ENCODE measurements at places on chromosomes 5 and 9.

DNA sequence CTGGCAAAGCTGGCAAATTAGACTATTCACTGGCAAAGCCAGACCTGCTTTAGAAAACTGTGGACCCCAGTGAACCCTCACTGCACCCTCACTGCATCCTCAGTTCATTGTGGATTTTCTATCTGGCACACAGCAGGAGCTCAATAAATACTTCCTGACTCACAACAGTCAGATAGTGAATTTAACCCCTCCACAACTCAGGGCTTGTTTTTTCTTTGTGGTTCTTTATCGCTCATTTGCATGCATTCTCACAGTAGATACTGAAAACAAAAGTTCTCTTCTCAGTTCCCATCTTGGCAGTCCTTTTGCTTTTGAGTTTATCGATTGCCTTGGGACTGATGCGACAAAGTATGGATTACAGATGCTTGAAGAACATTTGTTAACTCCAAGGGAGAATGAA lies 99.8 kb downstream of the ACTL7B start:
- DNase-seq = no peak

DNA sequence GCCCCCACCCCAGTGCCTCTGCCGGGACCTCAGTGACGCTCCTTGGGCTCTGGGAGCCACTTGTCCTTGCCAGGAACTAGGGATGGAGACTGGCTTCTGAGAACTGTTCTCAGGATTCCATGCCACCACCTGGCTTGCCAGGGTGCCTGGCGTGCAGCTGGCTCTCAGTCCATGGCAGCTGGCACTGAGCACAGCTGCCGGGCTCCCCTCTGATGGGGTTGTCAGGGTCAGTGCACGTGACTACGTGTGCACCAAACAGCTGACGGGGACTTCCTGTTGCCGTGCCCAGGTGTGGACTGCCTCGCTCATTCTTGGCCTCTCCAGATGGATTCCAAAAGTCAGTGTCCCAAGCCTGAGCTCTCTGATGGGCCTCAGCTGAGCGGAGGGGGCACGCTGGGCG lies 9.4 kb downstream of the KCNT1 start:
- no peak for DNase-seq

DNA sequence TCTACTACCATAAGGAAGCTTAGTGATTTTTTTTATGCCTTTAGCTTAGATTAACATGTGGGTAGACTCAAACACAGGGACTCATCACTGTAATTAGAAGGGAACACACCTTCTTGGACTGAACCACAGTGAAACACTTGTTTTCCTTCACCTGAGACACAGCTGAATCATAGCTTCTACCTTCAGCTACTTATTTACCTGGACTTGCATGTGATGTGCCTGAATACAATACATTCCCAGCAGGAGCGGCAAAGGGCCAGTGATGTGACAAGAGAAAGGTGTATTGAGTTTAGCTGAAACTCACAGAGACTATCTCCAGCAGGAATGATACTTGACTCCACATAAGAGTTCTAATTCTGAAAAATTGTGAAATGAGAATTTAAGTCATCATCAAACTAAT lies 37.8 kb downstream of the GRAMD2B start:
- no peak for DNase-seq

DNA sequence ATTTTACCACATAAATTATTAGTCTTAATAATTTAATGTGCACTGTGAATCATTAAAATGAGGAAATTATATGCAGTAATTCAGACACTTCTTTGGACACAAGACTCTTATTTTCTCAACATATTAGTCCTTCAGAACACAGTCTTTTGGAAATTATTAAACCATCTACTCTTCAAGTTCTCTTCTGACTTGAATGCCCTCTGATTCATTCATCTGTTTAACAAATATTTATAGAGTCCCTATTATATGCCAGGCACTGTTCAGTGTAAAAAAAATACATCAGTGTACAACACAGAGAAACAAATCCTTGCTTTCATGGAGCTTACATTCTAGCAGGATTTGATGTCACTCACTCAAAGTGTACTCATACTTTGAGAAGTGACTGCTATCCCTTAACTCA lies 163.4 kb upstream of the IL12B start:
- no peak for DNase-seq

- DNase-seq = no peak
These were observed 1.9 kb upstream of the RACK1 start for GRCh38 chr5:181245427-181246275.

DNA sequence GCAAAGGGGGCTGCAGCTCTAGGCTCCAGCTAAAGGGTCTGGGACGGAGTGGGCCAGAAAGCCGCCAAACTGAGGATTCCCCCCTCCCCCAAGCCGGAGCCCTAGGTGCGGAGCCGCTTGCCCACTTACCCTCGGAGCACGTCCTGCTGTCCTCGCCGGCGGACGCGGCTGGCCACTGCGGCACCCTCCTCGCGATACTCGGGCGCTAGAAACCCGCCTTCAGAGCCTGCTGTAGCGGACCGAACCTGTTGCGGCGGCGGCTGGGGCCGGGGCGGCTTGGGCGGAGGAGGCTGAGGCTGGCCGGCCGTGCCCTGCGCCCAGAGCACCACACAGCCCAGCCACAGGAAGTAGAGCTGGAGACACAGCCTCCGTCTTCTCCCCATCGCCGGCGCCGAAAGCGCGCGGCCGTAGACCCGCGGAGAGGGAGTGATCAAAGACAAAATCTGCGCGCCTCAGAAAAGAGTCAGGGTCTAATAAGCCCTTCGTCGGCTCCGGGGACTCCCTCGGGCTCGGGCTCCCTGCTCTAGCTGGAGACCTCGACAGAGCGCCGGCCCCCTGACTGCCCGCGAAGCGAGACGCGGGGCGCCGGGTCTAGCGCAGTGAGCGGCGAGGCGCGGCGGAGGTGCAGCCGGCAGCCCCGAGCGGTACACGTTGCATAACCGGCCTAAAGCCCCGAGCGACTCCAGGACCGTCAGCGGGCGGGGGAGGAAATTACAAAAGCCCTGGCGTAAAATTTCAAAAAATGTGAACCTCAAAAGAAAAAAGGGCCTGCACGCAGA lies 635 bp downstream of the FBN2 start:
- no peak for DNase-seq

GRCh38 chr9:98391406-98391805 lies 136.0 kb upstream of the TBC1D2 start:
- DNase-seq = no peak

DNA sequence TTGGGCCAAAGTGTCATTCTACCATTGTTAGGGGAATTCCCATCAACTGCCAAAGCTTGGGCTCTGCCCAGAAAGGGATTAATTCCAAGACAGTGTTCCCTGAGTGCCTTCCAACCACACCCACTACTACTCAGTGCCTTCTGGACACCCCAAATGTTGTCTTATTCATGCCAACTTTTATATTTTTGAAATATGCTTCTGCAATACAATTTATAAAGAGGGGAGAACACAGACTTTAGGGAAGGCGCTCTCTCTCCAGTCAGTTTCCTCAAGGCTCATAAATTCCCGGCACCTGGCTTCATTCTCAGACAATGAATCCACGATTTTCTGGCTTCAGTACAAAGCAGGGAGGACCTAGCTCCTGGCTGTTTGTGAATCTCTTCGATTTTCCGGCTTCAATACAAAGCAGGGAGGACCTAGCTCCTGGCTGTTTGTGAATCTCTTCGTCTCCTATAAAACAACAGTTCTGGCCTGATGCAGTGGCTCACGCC lies 120.1 kb upstream of the MYO10 start:
- no peak for DNase-seq
